ENCODE measurements at places on chromosomes 12 and 14. TPM values are rescaled to one million over a fixed set of nuclear protein-coding genes. Genes with fewer than 3 reads are reported as not detected.

The OR4Q3 gene
- not detected for total RNA-seq

- no peak for DNase-seq
These were observed 1081.5 kb downstream of the VRK1 start for GRCh38 chr14:97878727-97879126.

DNA sequence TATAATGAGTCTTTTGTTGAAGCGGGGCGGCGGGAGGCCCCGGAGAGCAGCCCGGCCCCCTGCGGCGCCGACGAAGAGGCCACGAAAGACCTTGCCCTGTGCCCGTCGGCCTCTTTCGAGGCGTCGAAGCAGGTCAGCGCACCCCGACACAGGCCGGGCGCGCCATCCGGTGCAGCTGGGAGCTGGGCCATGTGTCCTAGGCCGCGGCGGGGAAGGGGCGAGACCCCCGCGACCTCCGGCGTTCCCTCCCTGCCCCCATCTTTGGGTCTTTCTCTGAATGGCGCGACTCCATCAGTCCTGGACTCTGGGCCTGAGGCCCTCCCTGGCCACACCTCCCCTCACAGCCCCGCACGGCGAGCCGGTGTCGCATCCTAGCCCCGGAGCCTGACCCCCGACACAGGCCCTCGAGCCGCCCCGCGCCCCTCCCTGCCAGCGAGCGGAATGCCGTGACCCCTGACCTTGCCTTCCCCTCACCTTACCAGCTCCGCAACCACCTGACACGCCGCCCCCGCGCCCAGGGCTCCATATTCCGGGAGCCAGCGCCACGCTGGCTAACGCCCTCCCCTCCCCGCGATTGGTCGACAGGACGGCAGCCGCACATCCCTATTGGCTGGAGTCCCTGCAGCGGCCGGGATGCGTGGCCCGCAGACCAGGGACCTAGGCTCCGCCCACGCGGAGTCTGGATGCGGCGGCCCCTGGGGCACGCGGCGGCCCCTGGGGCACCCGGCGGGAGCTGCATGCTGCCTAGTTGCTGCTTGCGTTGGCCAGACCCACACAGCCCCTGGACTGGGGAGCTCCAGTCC lies at the start of gene SLC11A2:
Gene SLC11A2 (minus strand): TSS at position 549 of the 803 bp plus-strand sequence. CDS start 15,656 bp downstream, outside the sequence.
- peak; percentile 97 for DNase-seq

GRCh38 chr12:120687578-120688289 lies 785 bp downstream of the MLEC start:
- peak; percentile 28 for DNase-seq

- DNase-seq, result no peak
These were observed 140.5 kb downstream of the PRKCH start for GRCh38 chr14:61461808-61462275.

GRCh38 chr12:19841451-19841850 lies 402.2 kb downstream of the AEBP2 start:
- DNase-seq, result no peak
